ENCODE measurements at places on chromosomes 5 and 9.

- no peak for DNase-seq
Observed at GRCh38 chr9:130606887-130607600, 27.7 kb downstream of the FUBP3 start.

GRCh38 chr9:91154686-91155085 is 207.0 kb downstream of the AUH start:
- no peak for DNase-seq

DNA sequence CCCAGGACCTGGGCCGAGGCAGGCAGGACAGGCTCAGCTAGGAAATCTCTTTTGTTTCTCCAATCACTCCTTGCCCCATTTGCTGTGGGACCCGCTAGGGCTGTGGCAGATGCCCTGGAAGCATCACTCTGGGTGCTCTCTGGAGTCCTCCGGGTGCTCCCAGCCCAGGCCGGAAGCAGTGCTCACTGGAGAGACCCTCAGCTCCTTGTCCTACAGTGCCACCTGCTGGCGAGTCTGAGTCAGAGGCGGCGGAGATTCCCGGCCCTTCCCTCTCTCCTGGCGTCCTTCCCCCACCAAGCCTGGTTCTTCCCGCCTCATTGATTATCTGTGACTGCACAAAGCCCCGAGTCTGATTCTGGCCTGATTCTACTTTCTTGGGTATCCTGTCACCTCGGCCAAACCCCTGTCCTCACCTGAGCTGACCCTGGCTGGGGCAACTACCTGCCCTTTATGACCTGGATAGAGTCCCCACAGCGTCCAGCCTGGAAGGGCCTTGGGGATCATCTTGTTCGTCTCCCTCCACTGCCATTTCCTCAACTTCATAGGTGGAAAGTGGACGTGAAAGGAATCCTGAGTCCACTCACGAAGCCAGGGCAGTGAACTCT is 7.3 kb upstream of the BARHL1 start:
- no peak for DNase-seq

GRCh38 chr9:122348791-122349190 is 22.0 kb upstream of the PTGS1 start:
- DNase-seq, result no peak

DNA sequence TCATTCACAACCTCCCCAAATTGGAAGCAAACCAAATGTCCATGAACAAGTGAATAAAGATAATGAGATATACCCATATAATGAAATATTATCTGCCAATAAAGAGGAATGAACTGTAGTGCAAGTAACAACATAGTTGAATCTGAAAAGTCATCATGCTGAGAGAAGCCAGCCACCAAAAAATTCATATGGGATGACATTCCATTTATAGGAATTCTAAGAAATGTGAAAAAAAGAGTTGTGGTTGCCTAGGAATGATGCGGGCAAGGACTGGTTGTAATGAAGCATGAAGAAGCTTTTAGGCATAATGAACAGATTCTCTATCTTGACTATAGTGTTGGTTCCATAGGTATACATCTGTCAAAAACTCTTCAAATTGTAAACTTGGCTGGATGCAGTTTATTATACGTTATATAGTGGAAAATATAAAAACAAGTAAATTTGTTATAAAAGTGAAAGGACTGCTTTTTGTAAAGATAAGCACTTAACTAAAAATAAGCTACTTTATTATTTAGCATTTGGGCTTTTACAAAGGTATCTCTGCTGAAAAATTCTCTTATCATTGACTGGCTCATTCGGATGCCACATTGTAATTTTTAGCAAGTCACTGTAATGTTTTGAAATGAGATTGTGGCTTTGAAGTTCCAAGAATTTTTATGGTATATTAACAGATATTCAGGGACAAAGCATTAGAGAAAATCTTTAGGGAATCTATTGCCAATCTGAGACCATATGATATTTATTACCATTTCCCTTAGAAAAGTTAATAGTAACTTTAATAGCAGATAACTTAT is 21.2 kb upstream of the TTC23L start:
- DNase-seq, result no peak

- no peak for DNase-seq
Observed at GRCh38 chr9:94808926-94809700, 82.6 kb downstream of the AOPEP start.

GRCh38 chr5:140196115-140196814 is 21.3 kb downstream of the CYSTM1 start:
- no peak for DNase-seq

DNA sequence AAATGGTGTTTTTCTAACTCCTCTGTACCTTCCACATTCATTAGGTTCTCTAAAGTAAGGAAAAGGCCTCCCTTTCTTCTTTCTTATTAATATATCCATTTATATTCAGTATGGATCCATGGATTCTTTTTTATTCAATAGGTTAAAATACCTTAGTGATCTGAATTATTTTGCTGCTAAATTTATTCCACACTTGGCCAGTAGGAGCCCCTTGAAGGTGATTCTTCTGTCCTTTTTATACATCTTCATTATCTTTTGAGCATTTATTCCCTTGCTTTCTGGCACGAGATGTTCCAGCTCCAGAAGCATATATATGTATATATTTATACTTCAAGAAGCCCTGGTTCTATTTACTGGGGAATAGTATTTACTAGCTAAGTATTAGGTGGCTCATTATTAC is 311.8 kb upstream of the SGCD start:
- no peak for DNase-seq

DNA sequence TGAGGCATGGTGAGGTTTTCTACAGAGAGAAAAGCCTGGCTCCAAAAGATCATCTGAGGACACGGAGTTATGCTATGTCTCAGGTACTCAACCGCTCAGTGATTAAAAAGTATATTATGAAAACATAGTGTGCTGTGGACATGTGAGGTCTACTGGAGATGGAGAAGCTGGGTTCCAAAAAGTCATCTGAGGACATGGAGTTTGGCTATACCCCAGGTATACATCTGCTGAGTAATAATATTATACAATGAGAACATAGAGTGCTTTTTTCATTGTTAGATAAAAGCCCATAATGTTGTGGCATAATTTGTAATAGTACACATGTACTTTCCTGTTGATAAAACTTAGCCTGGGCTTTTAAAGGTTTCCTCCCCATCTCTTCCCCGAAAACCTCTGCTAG is 70.7 kb upstream of the SHISAL2B start:
- no peak for DNase-seq

DNA sequence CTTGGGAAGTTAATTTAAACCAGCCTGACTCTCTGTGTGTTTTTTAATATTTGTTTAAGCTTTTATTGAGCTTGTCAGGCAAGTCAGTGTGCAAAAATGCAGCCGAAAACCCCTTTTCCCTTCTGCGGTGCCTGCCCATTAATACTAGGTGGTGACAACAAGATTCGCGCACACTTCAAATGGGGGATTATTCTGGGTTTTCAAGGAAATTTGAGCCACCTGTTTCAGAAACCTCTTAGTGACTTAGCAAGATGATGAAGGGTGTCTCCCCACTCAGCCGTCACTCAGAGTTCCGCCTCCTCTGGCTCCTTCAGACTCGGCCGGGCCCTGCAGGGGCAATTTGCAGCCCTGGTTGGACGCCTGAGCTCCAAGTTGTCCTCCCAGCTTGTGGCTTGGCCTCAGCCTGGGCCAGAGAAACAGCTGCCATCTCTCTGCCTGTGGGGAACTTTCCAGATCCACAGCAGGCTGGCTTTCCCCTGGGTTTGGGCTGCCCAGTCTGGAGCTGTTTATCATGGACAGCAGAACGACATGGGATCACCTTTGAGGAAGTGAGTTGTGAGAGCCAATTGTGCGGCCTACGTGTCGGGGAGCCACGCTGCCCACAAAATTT is 75.9 kb downstream of the SPRY4 start:
- no peak for DNase-seq

DNA sequence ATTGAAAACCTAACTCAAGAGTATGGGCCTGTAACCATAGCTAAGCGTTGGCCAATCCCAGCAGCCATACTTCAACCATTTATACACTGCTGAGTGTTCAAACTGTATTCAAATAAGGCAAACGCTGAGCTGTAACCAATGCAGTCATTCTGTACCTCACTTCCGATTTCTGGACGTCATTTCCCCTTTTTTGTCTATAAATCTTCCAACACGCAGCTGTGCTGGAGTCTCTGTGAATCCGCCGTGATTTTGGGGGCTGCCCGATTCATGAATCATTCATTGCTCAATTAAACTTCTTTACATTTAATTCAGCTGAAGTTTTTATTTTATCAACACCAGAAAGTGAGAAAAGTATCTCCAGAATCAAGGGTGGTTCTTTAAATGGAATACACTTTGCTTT is 31.7 kb downstream of the MTX3 start:
- no peak for DNase-seq

GRCh38 chr9:124303762-124304161 is 46.0 kb downstream of the NEK6 start:
- DNase-seq, result no peak

DNA sequence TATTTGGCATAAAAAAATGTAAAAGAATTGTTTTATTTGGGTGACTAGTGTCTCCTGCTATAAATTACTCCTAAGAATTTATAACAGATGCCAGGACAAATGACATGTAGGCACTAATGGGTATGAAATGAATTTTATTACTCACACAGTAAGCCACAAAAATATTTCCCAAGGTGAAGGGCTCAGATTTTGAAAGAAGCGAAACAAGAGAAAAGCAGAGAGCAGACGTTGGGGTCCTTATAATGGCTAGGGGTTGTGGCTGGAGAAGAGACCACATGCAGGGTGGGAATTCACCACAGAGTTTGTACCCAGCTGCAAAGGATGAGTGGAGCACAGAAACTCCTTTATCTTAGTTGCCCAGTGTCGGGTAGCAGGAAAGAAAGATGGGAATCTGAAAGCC is 45.0 kb upstream of the PRR16 start:
- DNase-seq, result no peak

GRCh38 chr5:76271836-76272235 is 131.2 kb upstream of the IQGAP2 start:
- no peak for DNase-seq

- no peak for DNase-seq
Observed at GRCh38 chr5:122517091-122517490, 205.1 kb downstream of the SNCAIP start.

- no peak for DNase-seq
Observed at GRCh38 chr5:174340226-174340625, 294.7 kb downstream of the NSG2 start.

Data from stimulated activated CD8-positive, alpha-beta memory T cell treated with anti-CD3 and anti-CD28 coated beads, Interleukin-15, amount 100 ng/mL, for 4 hours (primary cell).